ENCODE measurements at places on chromosomes 4 and X.
A peak's percentile ranks its signal among the peaks of the same experiment; 100 is the strongest.

DNA sequence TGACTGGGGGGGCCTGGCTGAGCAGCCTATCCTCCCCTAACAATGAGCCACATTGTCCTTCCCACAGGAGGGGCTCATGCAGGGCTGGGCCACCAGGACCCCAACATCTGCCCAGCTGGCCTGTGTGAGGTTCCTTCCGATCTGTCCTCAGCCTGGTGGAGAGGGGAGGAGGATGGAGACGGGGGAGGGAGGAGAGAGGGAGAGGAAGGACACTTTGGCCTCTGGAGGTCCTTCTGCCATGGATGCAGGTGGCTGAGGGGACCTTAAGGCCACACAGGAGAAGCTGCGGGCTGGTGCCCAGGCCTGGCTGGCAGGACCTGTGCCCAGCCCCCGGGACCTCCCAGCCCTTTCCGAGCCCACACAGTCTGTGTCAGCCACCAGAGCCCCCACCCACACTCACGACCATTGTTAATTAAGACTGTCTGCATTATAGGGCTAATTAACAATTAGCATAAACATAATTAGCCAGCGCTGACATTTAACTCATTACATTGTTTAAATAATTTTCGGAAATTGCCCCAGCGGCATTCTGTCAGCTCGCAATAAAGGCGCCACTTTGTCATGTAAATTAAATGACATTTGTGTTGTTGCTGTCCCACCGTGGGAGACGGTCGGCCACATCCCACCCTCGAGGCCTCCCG is 53.0 kb upstream of the NKX1-1 start:
- DNase-seq, result no peak

- no peak for DNase-seq
Measured at GRCh38 chr4:2286904-2287593, 25.1 kb upstream of the MXD4 start.

DNA sequence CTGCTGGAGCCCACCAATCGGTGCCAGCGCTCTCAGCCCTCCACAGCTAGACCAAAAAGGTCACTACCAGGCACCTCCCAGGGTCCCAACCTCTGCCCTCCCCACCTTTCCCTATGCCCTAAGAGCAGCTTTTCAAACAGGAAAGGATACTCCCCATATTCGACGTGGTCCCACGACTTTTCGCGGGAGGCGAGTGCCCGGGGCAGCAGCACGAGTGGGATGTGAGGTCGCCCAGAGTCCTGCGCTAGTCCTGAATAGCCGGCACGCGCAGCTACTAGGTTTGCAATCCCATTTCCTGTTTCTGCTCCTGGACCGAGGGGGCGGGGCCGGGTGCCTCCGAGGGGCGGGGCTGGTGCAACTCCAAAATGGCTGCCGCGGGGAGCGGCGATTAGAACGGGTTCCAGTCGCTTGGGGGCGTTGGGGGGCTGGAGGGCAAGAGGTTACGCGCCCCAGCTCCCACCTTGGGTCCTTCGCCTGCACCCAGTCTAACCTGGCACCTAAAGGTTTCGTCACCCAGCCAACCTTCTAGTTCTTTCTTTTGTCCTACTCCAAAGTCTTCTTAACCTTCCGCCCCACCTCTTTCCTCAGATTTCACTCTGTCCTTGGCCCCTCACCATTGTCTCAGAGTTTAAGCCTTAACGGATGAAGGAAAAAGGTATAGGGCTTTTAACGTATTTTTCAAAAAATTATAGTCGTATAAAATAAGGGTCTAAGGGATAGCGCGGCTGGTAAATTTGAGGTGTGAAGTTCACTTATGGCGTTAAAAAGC is 85.0 kb upstream of the TENT5D start:
- no peak for DNase-seq

DNA sequence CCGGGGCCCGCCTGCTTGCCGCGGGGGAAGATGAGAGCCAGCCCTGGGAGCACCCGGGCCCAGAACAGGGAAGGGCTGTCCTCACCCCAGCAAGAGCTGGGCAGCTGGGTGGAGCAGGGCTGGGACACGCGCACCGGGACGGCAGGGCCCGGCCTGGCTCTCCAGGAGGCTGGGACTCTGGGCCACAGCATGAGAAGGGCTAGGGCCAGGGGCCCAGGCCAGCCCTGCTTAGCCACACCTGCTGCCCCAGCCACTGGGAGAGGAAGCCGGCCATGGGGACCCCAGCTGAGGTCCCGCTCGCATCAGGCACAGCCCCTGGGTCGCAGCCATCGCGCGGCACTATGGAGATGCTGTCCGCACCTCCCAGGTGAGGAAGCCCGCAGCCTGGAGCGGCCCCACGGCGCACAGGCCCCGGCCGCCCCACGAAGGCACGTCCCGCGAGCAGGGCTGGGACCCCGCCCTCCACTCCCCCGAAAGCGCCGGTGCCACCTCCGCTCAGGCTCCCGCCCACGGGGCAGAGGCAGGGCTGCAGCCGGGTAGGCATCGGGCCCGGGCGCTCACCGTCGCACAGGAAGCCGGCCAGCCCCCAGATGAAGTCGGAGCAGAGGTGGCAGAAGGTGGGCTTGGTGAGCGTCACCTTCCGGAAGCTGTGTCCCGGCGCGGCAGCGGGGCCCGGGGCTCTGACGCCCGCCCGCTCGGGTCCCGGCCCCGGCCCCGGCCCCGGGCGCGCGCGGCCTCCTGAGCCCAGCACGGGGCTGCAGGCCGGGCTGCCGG is 531 bp downstream of the DGKQ start:
- peak; percentile 63 for DNase-seq

DNA sequence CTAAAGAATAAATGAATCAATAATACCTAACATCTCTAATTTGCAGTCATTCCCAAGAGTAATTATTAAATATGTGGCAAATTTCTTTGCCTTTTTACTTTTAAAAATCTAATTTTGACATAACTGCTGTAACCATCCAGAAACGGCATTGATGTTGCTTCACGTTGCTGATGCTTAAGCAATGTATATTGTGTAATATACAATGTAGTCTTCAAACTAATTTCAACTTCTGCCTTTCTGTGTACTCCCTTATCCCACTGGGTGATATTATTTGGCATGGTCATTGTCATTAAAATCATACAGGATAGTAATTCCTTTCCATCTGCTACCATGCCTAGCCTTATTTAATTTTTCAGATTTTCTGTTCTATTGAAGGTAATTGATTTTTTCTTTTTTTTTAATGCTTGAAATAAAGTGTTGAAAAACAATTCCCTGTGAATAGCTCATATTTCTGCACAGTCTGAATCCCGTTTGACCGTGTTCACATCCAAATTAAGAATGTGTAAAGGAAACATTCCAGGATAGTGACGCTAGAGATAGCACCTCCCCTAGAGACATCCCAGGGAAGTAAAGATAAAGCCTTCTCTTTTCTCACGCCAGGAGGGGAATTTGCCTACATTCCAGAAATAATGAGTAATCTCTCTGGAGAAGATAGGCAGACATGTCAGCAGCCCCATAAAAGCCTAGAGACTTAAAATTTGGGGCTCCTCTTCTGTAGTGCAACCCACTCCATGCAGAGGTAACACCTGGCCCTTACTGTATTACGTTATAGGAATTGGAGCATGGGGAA is 8.6 kb downstream of the FAM200B start:
- no peak for DNase-seq

All from germinal center (tissue), 1 donor.